ENCODE measurements at places on chromosomes 5 and 9. TPM values are rescaled to one million over a fixed set of nuclear protein-coding genes. Genes with fewer than 3 reads are reported as not detected.

Gene ZMYND19
- 15.4 TPM for total RNA-seq

Gene CSNK1A1
- total RNA-seq = 292 TPM

Gene ARID3C
- not detected for total RNA-seq

Gene TGFBI
- 191 TPM for total RNA-seq

Gene AOPEP
- 93.0 TPM for total RNA-seq

Data from camera-type eye (tissue), 1 donor.